Fibroblast of pulmonary artery (primary cell): ENCODE measurements at places on chromosomes 11 and 22.

GRCh38 chr22:37054056-37054395 is 2.5 kb downstream of the KCTD17 start:
- DNase-seq: no peak

DNA sequence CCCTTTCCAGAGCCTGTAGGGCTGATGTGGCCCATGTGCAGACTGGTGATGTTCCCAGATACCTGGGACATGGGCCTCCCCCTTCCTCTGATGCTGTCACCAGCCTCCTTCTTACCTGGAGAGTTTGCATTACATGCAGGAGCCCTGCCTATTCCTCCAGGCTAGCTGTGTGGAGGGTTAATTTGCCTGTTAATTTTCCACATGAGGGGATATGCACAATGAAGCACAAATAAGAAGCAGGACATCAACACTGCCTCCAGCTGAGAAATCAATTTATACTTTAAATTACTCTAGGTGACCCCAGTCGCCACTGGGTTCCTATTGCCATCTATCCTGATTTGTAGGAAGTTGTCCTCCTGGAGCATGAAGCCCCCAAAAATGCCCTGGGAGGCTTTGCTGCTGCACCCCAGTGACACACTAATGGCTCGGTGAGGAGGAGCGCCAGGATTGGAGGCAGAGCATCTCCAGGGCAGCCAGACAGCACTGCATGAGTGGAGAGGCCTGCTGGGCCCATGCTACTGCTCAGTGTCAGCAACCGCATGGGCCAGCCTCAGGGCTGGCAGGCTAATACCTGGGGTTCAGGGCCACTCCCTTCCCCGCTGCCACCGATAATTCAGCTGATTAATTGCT is 101.6 kb upstream of the USP47 start:
- DNase-seq: no peak

DNA sequence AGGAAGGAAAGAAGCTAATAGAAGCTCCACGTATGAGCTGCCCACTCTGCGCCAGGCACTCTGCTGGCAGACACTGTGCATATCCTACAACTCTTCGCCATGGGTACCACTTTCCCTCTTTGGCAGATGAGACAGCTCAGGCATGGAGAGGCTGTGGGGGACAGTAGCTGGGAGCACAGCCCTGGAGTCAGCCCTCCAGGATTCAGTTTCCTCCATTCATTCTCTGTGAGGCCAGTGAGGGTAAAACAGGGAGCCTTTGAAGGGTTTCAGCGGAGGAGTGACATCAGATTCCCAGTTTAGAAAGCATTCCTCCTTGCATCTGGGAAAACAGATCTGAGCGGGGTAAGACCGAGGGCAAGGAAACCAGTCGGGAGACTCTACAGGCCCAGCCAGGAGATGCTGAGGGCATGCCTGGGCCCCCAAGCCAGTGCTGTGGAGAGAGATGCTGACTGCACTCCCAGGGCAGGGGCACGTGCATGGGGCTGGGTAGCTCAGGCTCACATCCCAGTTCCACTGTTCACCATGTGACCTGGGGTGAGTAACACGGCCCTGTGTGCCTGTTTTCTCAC is 58.3 kb upstream of the EMID1 start:
- no peak for DNase-seq

- DNase-seq: no peak
These were observed 186.7 kb upstream of the SYT13 start for GRCh38 chr11:45472716-45473317.

GRCh38 chr11:36976741-36977140 is 378.7 kb upstream of the RAG2 start:
- no peak for DNase-seq
